ENCODE measurements at places on chromosomes 7 and 10.

DNA sequence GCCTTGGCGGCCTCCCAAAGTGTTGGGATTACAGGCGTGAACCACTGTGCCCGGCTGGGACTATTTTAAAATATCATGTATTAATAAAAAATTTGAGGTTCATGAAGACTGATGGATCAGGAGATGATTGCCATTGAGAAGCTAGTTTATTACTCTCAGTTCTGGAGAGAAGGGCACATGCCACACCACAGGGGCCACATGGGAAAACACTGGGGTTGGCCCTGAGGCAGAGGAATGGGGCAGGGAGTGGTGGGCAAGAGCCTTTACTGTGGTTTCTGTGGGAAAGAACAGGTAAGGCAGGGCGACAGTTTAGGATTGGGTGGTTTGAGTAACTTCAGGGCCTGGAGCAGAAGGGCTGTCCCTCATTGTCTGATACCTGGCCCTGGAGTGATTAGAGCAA is 6.8 kb upstream of the TBRG4 start:
- no peak for DNase-seq

DNA sequence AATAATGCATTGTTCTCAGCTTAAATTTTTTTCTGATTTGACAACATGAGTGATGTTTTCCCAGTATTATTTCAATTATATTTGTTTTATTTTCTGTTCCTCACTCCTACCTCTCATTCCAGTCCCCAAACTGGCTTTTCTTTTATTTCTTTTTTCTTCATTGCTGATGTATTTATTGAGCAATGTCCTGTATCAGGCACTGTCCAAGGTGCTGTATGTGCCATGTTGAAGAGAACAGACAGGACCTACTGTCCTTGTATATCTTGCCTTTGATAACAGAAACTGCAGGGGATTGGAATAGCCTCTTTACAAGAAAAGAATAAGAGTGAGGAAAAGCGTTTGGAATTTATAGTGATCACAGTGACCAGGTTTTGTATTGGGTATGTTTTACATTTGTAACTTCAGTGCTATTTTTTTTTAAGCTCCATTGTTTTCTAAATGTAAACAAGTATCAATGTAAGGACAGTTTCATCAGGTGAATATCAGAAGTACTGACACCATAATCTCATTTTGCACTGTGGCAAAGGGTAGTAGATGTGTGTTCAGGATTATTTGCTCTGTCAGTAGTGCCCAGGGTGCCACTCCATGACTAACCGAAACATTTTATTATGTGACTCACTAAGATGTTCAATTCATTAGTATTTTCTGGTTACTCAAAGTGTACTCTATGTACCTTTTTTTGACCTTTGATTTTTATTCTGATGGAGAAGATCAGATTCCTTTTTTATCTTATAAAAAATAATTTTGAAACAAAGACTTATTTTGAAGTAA is 15.6 kb upstream of the CLDN12 start:
- no peak for DNase-seq

GRCh38 chr7:81925530-81925929 is 155.7 kb upstream of the HGF start:
- no peak for DNase-seq

DNA sequence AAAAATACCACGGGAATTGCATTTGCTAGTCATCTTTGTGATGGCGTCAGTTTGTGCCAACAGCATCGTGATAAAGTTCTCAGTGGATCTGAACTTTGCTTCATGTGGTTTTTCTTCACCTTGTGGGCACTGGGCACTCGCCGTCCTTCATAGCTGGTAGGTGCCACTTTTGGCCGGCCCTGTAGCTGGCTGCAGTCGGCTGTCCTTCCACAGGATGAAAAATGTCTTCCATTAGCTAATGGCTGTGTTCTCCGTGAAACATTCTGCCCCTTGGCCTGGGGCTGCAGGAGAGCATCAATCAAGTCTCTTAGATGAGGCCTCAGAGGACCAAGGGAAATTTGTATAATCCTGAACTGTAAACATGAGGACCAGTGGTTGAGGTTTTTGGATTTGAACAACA is 145.3 kb downstream of the DYNC1I1 start:
- no peak for DNase-seq

DNA sequence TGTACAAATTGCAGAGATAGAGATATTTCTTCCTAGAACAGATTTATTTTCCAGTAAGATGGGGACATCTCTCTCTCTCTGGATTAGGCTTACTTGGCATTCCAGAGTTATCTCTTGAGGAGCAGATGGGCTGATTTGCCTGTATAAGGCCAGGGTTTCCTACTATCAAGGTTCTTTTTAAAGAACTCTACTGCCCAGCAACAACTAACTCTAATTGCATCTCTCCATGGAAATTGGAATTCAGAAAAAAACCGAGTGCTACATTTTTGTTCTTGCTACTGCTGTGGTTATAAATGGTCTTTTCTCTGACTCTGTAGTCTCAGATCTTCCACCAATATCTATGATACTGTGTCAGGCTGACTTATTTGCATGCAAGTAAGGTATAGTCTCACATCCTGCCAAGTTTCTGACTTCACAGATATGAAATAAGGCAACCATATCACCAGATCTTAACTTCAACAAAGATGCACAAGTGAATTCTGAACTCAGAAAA is 161.1 kb downstream of the CRPPA start:
- no peak for DNase-seq

- no peak for DNase-seq
Measured at GRCh38 chr7:32161708-32162107, 91.5 kb upstream of the PDE1C start.

DNA sequence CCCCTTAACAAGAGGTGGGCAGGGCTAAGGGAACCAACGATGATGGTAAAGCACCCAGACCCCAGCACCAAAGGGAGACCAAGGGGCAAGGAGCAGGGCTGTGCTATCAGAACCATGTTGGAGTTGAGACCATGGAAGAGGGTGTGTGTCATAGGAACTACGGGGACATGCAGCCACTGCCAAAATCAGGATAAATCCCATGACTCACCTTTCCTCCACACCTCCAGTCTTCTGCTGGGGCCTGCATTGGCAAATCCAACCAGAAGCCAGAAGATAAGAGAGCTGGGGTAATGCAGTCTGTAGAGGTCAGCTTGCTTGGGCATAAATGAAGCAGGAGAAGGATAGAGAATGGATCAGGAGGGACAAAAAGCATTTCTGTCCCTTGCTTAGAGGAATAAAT is 42.7 kb upstream of the SMARCD3 start:
- no peak for DNase-seq

- DNase-seq: no peak
Measured at GRCh38 chr7:111272092-111272491, 181.2 kb downstream of the LRRN3 start.

DNA sequence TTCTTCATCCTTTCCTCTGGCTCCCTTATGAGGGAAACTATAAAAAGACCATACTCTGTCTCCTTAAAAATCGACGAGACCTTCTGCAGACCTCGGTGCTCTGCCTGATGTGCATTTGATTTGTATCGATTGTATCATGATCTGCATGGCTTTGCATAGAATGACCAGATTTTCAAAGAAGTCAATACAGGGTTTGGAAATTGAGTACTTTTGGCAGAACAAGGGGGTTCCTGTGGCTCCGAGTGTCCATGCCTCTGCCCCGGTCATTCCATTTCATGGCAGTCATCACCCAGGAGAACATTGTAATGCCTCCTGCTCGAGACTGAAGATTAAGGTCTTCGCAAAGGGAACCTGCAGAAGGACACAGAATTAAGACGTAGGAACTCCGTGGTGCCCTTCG is 685 bp downstream of the CASP2 start:
- DNase-seq: no peak

GRCh38 chr10:1613511-1613910 is 123.8 kb downstream of the ADARB2 start:
- no peak for DNase-seq

DNA sequence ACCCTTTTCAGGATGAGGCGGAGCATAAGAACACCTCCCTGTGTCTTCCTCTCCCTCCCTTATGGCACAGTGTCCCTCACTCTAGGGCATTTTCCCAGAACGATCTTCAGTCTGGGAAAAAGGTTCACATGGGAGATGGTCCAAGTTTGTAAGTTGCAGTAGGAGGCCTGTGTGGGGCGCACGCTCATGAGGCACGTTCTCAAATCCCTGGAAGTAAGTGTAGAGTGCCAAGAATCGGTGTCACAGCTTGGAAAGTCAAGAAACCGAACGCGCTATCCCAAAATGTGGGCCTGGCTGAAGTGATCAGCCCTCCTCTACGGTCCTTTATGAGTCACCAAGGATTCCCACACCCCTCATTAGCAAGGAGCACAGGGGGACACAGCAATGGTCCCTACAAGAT is 23.9 kb upstream of the SMARCD3 start:
- DNase-seq: no peak

- DNase-seq: no peak
Measured at GRCh38 chr10:6234371-6234770, 31.6 kb downstream of the PFKFB3 start.

DNA sequence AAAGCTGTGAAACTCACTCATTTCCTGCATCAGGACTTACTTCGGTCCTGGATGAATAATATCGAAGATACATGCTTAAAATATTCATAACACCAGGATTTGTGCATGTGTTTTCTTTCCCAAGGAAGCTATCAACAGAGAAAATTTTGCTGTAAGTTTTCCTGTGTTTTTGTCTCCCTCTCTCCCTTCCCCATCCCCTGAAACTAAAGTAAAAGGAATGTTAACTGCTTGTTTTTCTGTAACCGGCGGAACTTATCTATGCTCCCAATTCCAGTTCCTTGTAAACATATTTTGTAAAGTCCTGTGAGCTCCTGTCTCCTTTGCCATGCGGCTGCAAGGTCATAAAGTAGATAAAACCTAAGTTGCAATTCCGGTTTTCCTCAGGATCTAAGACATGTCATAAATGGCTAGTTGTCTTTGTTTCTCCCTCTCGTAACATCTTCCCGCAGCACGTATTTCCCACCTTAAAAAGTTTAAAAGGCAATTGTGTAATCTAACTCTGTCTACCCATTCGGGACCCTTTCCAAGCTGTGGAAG is 79.0 kb upstream of the POM121L12 start:
- DNase-seq: no peak

DNA sequence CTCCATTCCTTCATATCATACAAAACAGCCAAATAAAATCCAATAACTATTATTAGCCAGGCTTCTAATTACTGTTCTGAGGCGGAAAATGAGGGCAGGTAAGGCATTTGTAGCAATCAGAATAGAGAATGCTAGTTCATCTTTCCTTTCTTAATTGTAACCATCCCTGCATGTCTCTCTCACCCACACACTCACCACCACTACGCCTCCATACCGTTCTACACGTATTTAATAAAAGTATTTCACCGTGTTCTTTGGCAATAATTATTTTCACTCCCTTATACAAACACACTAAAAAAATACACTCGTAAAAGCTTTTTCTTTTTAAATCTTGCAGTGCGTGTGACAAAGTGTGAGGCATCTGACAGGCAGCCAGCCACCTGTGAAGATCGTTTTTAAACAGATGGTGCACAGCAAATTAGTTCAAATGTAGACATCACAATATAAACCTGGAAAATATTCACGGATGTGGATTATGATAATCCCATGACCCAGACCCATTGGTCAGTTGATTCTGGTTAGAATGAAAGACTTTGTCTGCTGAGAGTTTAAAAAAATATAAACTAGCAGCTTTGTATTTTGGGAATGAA is 653.6 kb downstream of the REEP3 start:
- no peak for DNase-seq

GRCh38 chr7:77940647-77941046 is 142.1 kb downstream of the PHTF2 start:
- peak; percentile 23 for DNase-seq

DNA sequence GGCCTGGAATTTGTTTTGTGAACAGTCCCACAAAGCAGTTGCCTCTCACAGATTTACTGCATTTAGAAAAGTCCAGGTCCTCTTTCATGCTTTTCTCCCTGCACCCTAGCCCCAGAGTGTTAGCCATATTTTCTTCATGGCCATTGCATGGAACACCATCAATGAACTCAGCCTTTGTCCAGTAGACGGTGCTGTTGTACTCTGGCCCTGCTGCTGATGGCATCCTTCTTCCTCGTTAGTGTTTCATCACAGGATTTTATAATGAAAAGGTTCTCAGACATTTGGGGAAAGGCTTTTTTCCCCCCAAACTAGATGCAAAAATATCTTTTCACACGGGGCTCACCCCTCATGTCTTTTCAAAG is 93.0 kb upstream of the SLC25A13 start:
- peak; percentile 17 for DNase-seq

DNA sequence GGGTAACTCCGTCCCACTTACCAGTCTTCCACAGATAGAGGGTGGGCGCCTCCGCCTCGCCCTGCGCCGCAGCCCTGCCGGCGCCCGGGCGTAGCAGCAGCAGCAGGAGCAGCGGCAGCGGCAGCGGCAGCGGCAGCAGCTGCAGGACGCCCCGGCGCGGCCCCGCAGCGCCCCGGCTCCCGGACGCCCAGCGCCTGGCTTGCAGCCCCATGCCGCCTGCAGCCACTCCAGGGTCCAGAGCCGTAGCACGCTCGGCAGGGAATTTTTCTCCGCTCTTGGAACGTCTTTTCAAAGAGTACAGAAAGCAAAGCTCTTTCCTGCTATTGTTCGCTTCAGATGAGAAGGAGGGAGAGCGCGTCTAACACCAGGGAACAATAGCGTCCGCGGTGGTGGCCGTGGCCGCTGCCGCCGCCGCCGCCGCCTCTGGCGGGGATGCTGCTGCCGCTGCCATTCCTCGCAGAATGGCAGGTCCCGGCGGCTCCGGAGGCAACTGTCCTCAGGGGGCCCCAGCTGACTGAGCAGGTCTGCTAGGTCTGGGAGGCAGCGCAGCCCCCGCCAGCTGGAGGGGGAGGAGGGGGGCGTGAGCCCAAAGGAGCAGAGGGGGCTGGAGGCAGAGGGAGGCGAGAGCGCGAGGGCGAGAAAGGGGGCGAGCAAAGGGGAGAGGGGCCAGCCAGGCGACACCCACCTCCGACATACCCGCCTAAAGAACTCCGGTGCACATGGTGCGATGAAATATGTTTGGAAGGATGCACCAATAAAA is at the start of gene THSD7A:
Gene THSD7A, minus strand, starts transcription at position 463 of the 760 bp plus-strand sequence. Its CDS starts 252 bp downstream, at position 211.
- peak; percentile 15 for DNase-seq

DNA sequence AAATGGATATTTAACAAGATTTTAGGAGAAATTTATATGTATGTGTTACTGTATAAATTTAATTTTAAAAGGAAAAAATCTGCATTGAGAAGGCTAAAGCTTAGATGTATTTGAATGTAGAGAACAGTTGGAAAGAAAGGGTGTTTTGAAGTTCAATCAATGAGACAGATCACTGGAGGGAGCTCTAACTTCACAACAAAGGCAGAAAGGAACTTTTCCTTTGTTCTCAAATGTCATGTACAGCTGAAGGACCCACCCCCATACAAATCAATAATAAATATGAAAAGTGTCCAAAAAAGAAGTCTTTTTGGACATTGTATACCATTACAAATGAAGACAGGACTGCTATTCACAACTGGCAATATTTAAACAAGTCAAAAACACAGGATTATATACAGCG is 403.4 kb downstream of the DNAJB9 start:
- no peak for DNase-seq

- DNase-seq: no peak
Measured at GRCh38 chr10:31101123-31101522, 69.5 kb upstream of the ZNF438 start.

GRCh38 chr10:14571866-14572507 is 202.7 kb downstream of the FAM107B start:
- DNase-seq: no peak

- DNase-seq: no peak
Measured at GRCh38 chr7:72343991-72344390, 68.1 kb downstream of the CALN1 start.

GRCh38 chr7:151110941-151111645 is 24.8 kb downstream of the AGAP3 start:
- peak; percentile 85 for DNase-seq

GRCh38 chr10:60573336-60573735 is 183.7 kb upstream of the ANK3 start:
- DNase-seq: no peak
